Keratinocyte (primary cell): ENCODE measurements at places on chromosomes 12 and 14. TPM values are rescaled to one million over a fixed set of nuclear protein-coding genes. Genes with fewer than 3 reads are reported as not detected.

The TAS2R7 gene
- not detected in 3 replicates for polyA plus RNA-seq

DNA sequence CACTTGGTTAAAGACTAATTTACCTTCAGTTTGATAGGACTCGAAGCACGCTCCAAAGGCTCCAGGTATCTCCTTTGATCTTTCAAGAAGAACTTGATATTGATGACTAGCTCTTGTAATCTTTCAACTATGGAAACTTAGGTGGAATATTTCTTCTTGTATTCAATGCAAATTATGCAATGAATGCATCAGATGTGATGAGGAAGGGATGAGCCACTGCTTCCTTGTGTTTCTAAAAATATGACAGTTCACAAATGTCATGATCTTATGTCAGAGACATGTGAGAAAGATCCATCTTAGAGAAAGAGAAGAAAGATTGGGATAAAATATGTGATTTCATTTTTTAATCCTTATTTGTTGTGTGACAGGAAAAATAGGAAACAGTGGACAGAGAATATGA lies 9.9 kb downstream of the RNASE9 start:
- DNase-seq, result no peak
- H3K4me3 ChIP-seq, result no peak overlapping the region
- no peak overlapping the region for H3K27ac ChIP-seq
- H3K36me3 ChIP-seq, result no peaks in the 10 kb centered on the region
- H3K4me1 ChIP-seq, result no peaks in the 10 kb centered on the region

GRCh38 chr12:82019533-82019932 lies 260.4 kb upstream of the PPFIA2 start:
- H3K4me1 ChIP-seq, result no peaks in the 10 kb centered on the region
- H3K27me3 ChIP-seq, result no peaks in the 10 kb centered on the region
- H3K27ac ChIP-seq, result no peak overlapping the region
- DNase-seq, result no peak
- H3K36me3 ChIP-seq, result no peaks in the 10 kb centered on the region

GRCh38 chr12:123957196-123957595 lies 15.4 kb downstream of the CCDC92 start:
- no peak overlapping the region for H3K27ac ChIP-seq
- no peak overlapping the region for H3K4me3 ChIP-seq
- no peaks in the 10 kb centered on the region for H3K36me3 ChIP-seq

DNA sequence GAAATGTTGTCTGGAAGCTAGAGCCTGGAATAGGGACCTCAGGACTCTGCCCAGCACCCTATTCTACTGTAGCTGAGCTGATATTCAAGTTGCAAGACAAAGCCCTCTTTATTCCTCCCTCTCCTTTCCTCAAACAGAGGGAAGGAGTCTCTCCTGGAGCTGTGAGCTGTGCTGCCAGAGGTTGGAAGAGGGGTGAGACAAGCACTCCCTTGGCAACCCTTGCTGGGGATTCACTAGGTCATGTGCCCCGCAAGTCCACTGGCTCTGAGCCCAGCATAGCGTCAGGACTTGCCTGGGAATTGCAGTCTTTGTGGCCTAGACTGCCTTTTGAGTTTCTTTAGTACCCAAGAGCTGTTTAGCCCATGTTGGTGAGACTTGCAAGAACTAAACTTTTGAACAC lies 11.4 kb upstream of the ASCL1 start:
- no peaks in the 10 kb centered on the region for H3K36me3 ChIP-seq
- H3K4me1 ChIP-seq, result no peaks in the 10 kb centered on the region
- H3K4me3 ChIP-seq, result no peak overlapping the region
- H3K27ac ChIP-seq, result no peak overlapping the region
- H3K27me3 ChIP-seq, result peaks cover 22% of the 10 kb centered on the region

- no peak overlapping the region for H3K4me3 ChIP-seq
- peaks cover 42% of the 10 kb centered on the region for H3K4me1 ChIP-seq
- peak overlapping the region; percentile 72 for H3K27ac ChIP-seq
- no peaks in the 10 kb centered on the region for H3K27me3 ChIP-seq
- peaks cover 10% of the 10 kb centered on the region for H3K36me3 ChIP-seq
Measured at GRCh38 chr12:124548854-124549378, 18.5 kb downstream of the NCOR2 start.

DNA sequence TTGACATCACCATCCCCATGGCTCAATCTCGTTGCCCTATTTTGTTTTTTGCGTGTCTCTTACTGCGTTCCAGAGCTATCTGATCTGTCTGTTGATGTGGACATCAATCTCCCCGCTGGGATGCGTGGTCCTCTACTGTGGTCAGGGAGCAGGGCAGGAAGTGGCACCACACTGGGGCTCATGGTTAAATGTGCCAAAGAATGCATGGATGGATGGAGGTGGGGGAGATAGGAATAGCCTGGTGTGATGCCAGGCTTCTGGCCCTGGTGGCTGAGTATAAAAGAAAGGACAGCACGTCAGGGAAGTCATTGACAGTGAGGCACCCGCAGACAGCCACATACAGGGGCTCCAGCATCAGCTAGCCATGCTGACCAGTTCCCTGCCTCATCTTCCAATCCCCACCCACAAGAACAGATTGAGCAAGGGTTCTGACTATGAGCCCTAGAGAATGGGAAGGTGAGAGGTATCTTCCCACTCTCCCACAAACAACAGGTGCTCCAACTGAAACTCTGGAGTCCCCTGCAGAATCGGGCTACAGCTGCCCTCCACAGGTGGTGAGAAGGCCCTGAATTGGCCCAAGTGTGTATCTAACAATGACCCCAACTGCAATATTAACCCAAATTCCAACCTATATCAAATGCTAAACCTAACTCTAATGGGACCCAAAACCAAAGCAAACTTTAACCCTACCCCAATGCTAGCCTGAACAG lies 2.7 kb upstream of the BEGAIN start:
- no peak overlapping the region for H3K27ac ChIP-seq
- H3K27me3 ChIP-seq, result peaks cover 36% of the 10 kb centered on the region
- no peaks in the 10 kb centered on the region for H3K4me1 ChIP-seq
- no peak overlapping the region for H3K4me3 ChIP-seq
- no peaks in the 10 kb centered on the region for H3K36me3 ChIP-seq
- DNase-seq, result no peak
